NCI-H2081 (cell line): ENCODE measurements at places on chromosomes 4 and X.

DNA sequence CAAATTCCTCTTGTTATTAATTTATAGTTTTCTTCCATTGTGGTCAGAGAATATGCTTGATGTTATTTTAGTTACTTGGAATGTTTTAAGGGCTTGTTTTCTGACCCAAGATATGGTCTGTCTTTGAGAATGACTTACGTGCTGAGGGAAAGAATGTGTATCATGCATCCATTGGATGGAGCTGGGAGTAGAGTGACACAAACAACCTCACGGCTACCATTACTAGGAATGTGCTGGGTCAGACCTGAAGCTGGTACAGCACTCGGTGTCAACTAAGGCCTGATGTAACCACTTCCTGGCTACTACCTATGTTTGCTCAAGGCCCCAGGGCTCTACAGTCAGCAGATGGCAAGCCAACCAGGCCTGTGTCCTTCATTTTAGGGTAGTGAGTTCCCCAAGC is 257.8 kb downstream of the FAT4 start:
- DNase-seq, result no peak

- DNase-seq, result peak; percentile 42
Observed at GRCh38 chrX:153527208-153527607, 9.8 kb downstream of the ATP2B3 start.

- DNase-seq, result no peak
Observed at GRCh38 chr4:23768541-23768940, 121.3 kb downstream of the PPARGC1A start.

DNA sequence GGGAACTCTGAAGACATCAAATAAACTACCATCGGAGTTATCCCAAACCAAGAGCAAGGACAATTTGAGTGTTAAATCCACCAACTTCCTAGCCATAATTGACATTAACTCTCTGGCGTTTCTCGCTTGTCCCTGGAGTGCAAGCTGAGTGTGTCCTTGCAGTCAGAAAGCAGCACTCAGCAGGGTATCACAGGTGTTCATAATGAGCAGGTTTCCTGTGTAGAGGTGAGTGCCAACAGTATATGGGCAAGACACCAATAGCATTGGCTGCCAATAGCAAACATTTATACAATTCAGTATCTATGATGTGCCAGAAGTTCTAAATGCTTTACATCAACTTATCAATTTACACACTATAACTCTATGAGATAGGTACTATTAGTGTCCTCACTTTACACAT is 11.2 kb downstream of the BLTP1 start:
- DNase-seq, result peak; percentile 94

DNA sequence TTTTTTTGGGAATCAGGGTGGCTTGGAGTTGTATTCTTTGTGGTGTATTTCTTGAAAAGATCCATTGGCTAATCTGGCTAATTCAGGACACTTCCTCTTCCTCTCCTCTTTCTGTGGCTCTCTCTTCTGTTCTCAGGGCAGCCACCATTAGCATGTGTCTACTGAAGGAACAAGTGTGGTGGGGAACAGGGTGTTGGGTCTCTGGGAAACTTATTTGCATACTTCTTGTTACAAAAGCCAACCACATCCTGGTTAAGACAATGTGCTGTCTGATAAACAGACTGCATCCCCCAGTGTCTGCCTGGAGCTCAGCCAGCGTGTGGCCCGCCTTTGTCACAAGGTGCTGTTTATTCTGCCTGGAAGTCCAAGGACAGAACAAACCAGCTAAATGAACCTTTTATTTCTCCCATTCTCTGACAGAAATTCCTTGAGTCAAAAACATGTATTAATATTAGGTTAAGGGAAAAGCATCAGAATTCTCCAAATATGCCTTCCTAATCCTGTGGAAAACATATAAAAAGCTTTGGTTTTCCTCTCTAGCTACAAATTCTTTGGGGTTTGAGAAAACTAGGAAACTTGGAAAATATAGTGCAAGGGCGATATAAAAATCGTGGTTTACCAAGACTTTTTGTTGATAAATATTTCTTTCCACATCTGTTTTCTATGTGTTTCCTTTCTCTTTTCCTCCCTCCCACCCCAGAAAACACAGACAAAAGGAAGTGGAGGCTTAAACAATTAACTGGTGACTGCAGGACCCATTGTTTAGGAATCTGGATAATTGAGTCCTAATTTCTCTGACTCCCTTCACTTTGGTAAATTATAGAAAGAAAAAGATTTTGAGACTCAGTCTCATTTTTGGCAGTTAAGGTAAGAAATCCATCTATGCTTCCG is 203.6 kb downstream of the SPRY1 start:
- peak; percentile 21 for DNase-seq

DNA sequence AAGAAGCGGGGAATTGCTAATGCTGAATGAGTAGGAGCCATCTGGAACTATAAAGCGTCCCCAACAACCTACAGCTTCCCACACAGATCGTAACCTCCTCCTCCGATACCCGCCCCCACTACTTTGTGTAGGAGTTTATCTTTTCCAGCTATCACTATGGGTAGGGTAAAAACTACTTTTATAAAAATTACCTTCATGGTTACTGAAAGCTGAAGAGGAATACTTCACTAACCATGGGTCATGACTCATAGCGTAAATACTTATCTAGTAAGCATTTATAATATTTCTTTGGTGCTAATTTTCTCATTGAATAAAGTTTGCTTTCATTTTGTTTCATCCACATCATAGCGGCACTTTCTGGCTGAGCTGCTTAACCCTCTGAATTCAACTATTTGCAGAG is 79.4 kb upstream of the TNIP3 start:
- no peak for DNase-seq

DNA sequence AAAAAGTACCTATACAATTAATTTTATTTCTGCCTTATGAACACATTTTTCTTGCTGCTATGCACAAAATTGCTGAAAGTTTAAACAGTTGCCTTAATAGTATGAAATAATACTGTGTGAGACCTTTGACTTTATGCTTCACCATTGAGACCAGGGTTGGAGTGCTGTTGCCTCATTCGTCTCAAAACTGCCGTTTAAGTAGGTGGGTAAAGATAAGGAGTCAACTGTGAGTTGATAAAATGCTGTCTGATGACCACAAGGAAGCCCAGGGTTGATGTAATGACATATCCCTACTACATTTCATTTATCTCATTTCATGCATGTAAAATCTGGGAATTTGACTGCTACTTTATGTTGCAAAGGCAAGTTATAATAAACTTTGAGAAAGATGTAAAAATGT is 23.4 kb downstream of the STK26 start:
- no peak for DNase-seq

GRCh38 chrX:3384327-3384726 is 37.9 kb upstream of the MXRA5 start:
- DNase-seq, result no peak

- DNase-seq, result no peak
Observed at GRCh38 chr4:104490096-104490769, 4.5 kb downstream of the CXXC4 start.

DNA sequence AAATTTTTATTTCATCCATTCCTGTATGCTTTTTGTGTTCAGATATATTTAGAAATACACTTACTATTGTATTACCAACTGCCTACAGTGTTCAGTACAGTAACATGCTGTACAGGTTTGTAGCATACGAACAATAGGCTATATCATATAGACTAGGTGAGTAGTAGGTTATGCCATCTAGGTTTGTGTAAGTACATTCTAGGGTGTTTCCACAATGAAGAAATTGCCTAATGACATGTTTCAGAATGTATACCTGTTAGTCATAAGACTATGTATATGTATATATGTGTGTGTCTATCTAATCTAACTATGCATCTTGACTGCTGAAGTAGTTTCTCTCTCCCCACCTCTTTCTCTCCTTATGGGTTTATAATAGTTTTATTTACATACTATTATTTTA is 51.5 kb upstream of the BTC start:
- no peak for DNase-seq

- DNase-seq, result no peak
Observed at GRCh38 chr4:181870326-181870725, 372.9 kb upstream of the TENM3 start.

DNA sequence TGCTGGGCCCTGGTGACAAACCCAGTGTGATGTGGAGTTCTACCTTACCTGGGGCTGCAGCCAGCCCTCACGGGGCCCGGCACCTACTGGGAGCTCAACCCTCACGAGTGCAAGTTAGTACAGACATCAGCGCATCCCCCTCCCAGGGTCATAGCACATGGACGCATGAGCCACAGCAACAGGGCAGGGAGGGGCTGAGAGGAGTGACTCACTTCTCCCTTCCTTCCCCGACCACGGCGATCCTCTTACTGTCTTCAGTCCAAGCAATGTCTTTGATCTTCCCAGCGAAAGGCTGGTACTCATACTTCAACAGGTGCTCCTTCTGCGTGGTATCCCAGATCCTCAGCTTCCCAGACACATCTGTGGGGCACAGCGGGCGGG is 17.8 kb downstream of the WDR1 start:
- no peak for DNase-seq

DNA sequence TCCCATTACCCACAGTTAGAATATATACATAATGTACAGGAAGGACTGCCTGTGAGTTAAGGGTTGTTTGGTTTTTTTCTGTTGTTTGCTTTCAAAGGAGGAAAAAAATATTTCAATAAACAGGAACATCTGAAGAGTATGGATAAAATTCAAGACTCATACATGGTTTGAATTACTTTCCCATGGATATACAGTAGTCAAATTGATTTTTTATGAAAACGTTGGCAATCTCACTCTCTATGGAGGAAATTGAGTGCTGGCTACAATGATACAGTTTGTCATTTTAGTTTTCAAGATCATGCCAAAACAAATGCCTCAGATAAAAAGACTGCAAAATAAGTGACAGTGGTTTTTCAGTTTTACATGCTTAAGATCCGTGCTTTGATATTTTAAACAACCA is 116.6 kb downstream of the SH3RF1 start:
- DNase-seq, result no peak

DNA sequence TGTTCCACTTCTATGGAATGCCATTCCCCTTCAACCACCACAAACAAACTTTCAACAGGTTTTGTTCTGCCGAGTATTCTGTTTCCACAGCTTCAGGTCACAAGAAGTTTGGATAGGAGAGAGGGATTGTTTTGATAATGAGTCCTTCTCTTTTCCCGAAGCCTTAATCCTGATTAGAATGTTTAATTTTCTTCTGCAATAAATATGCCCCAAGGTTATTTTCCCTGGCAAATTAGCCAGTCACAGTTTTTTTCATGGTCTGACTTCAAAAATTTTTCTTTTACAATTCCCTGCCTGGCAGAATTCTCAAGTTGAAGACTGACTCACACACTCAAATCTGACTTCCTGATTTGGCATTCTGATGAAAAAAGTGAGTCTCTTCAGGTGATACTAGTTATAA is 33.1 kb upstream of the EDNRA start:
- no peak for DNase-seq

DNA sequence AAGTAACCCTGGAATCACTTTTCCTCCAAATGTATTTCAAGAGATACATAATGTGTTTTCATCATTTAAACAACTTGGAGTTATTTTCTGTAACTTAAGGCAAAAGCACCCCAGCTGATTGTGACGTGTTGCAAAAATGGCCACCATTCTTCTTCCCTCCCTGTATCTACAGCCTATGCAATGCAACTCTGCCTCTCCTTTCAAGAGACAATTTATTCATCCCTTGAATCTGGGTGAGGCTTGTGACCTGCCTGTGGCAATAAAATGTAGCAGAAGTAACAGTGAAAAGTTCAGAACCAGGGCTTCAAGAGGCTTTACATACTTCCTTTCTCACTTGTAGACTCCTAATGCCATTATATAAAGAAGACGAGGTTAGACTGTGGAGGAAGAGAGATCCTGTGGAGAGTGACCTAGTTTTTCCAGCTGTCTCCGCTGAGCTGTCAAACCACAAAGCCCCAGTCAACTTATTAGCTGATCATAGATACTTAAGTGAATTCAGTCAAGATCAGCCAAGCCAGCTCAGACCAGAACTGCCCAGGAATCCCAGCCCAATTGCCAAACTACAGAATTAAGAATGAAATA is 81.0 kb upstream of the KLF3 start:
- no peak for DNase-seq

DNA sequence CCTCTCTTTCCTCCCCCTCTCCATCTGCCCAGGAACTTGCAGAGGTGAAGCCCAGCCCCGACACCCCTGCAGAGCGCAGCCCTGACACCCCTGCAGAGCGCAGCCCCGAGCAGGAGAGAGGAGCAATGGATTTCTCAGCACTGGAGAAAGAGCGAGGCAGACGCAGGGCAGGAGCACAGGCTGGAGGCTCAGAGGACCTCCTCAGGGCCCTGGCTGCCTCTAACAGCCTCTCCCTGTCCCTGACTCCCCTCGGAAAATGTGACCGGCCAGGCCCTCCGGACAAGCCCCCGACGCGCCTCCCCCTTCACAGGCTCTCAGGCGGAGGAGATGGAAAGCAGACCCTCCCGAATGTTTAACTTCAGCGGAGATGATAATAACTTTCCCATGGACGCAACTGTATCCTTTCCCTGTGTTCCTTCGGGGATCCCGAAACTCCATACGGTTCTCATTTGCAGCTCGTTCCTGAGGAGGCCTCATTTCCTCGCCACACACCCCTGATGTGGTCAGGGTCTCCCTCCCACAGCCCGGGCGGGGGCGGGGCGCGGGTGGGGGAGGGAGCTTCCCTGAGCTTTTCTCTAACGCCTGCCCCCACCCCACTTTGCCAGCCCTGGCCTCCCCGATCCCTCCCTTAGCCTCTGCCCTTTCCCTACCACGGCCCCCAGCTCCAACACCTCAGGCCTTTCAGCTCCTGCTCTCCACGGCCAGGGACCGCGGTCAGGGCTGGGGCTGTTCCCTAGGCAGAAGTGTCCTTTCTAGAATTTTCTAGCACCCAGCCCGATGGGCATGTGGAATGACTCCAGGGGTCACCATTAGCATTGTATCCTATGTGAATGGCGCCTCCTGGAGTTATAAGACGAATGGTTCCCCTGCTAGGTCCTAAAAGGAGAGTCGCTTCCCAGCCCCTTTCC is 201.1 kb upstream of the BCOR start:
- DNase-seq, result no peak

DNA sequence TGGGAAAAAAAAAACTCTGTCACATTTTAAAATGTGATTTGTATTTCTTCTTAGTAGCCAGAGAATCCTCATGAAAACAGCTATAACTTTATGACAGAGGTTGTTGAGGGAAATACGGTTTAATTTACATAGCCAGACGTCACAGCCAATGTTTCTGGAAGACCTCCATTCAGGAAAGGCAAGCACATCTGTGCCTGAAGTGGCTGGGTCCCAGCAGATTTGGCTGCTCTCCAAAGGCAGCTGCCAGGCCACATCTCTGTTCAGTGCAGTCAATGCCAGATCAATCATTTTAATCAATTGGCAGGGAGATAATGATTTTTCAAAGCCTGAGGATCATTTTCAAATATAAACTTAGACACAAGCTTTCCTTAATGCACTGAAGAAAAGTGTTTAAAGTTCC is 86.5 kb upstream of the ZIC3 start:
- peak; percentile 16 for DNase-seq

- no peak for DNase-seq
Observed at GRCh38 chrX:118734909-118735308, 7.5 kb downstream of the IL13RA1 start.
